Endothelial cell (in vitro differentiated cells): ENCODE measurements at places on chromosomes 5 and 9.

GRCh38 chr9:93223260-93224180 is 39.6 kb downstream of the WNK2 start:
- DNase-seq = no peak

DNA sequence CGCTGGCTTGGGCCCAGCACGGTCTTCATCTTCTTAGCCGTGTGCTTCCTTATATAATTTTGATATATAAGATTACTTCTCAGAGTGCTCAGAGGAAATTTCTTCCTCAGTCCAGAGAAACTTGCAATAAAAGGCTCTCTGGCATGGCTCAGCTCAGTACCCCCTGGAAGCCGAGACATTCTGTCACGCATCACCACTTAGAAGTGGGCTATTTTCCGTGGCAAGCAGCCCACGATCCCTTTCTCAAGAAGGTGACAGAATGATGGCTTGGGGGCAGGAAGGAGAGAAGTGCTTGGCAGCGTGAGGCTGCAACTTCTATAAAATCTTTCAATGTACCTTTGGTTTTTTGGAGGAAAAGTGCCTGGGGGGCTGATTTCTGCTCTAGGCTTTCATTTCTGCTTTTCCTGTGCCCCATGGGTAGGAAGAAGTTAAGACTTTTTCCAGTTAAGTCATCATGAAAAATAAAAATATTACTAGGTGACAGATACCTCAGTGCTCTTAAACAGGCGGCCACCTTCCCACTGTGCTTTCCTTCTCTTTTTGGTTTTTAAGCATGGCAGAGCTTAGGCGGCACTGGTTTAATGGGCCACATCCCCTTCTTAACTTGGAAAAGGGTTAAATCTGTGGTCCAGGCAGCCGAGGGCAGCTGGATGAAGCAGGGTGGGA is 104.6 kb downstream of the MVB12B start:
- DNase-seq = no peak

DNA sequence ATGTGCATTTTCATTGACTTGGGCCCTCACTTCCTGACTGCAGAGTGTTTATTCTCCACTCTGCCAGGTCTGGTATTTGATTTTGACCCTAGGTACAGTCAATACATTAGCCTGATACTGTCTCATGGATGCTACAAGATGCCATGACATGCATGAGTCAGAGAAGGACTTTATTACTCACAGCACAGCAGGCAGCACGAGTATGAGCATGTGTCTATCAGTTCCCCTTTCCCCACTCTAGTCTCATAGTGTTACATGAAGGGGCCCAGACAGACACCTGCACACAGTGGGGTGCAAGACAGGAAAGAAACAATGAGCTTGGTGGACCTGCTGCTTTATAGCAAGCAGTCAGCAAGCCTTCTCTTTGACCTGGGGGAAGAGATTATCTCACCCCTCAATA is 19.6 kb downstream of the ITGA2 start:
- no peak for DNase-seq

- no peak for DNase-seq
These were observed 650.3 kb downstream of the CCDC171 start for GRCh38 chr9:16202914-16203728.

DNA sequence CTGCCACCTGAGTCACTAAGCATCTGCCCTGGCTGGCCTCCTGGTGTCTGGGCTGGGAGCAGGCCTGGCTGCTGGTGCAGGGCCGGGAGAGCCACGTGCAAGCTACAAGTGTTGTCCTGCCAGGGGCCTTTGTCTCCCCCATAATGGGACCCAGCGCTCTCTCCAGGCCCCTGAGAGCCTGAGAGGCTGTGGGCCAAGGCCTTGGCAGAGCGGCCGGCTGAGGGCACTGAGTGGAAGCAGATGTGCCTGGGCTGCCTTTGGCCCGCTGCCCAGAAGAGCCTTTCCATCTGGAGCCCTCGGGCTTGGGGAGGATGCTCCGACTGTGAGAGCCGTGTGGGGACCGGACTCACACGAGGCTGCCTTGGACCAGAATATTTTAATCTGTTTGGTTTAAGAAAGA is 185.5 kb downstream of the RGS3 start:
- no peak for DNase-seq

GRCh38 chr9:31821583-31821982 is 562.9 kb upstream of the ACO1 start:
- no peak for DNase-seq

DNA sequence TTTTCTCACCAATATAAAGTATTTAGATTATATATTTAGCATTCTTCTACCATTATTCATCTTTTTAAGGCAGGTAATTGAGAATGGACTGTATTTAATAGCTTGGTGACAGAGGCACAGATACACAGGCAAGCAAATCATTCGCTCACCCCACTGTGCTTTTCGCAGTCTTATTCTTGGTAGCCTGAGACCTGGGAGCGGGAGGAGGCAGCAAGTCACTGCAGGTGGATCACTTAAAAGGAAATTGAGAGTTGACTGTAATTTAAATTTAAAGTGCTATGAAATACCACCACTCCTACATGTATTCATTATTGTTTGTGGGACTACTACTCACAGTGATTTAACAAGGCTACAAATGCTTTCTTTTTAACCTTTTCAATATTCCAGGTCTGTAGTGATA is 9.7 kb downstream of the RICTOR start:
- no peak for DNase-seq
